Transverse colon (tissue), 4 donors: ENCODE measurements at places on chromosomes 1 and 21. TPM values are rescaled to one million over a fixed set of nuclear protein-coding genes. Genes with fewer than 3 reads are reported as not detected.

DNA sequence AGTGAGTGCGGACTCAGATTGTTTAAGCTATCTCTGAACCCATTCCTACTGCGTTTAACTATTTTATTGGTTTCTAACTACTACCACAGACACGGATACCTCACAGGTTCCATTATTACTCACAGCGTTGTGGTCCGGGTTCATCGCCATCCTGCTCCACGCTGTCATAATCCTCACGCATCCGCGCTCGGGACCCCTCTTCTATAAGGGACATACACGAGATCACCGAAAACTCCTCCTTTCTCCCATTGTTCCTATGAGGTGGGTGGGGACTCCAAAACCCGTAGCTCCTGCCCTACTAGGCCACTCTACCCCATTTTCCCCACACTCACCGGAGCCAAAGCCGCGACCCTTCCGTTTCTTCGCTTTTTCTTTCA is 610 bp downstream of the RBM8A start:
- H3K27me3 ChIP-seq, result no peaks in the 10 kb centered on the region
- H3K4me1 ChIP-seq, result peaks cover 9% of the 10 kb centered on the region
- peak overlapping the region; percentile 95 for H3K27ac ChIP-seq
- DNase-seq, result no peak
- H3K4me3 ChIP-seq, result peak overlapping the region; percentile 69
- H3K36me3 ChIP-seq, result no peaks in the 10 kb centered on the region

DNA sequence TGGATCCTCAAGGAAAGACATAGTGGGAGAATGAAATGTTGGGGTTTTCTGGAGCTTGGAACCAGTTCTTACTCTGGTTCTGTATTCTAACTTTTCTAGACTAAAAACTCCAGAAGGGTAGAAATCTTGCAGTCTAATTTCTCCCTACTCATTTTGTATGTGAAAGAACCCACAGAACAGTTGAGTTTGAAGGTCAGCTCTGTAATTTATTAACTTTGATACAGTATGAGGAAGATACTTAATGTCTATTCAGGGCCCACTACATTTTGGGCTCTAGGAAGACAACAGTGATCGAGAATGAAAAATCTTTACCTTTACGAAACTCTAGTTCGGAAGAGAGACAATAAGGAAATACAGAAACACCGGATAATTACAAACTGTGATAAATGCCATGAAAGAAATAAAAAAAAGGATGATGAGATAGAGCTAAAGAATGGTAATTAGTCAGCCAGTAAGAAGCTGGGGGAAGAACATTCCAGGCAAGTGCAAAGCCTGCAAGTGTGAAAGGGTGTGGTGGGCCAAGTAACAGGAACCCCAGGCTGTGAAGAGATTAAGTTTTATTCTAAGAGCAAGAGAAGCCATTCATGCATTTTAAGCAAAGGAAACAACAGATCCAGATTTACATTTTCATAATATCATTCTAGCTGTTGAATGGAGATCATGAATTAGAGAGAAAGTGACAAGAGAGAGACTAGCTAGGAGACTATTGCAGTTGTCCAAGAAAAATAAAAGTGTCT is 159.9 kb upstream of the HMCN1 start:
- no peak for DNase-seq
- H3K4me3 ChIP-seq, result no peak overlapping the region
- H3K4me1 ChIP-seq, result peaks cover 21% of the 10 kb centered on the region
- no peak overlapping the region for H3K27ac ChIP-seq

DNA sequence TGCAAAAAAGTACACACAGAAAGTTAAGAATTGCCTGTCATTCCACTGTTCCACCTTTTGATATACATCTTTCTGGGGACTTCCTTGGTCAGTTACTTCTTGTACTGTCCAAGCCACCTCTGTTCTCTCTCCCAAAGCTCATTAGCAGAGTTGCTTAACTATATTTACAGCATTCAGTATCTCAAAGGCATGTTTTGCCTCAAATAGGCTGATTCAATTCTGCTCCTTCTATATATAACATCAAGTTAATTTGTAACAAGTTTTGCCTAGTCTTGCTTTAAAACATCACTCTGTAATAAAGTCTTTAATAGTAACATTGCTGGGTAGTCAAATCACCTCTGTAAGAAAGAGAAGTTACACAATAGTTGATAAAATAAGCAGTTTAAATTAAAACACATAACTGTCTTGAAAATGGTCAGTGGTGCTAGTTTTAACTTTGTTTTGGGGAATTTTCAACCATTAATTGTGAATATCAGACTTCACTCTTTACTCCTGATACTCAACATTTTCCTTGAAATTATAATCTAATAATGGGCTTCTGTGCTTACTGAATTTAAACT is 35.7 kb downstream of the EDARADD start:
- no peaks in the 10 kb centered on the region for H3K4me1 ChIP-seq
- H3K36me3 ChIP-seq, result no peaks in the 10 kb centered on the region
- no peak for DNase-seq
- H3K27me3 ChIP-seq, result no peaks in the 10 kb centered on the region
- no peak overlapping the region for H3K27ac ChIP-seq
- no peak overlapping the region for H3K4me3 ChIP-seq

The ZMYND12 gene
- total RNA-seq, result 4.3 TPM

DNA sequence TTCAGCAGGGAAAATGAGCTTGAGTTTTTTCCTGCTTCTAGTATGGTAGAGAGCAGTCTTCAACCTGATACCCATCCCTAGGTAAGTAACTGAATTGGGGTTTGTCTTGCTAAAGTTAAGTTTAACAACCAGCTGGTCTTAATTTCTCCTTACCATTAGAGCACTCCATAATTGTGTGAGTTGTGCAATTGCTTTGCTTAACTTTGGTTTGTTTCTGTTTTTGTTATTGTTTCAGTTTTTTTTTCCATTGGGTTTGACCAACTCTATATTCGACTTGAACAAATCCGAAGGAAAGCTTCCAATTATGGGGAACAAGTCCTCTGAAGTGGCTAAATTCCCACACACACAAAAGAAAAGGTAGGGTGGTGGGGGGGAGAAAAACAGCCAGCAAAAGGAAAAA is 641.1 kb downstream of the PLA2G4A start:
- no peak overlapping the region for H3K27ac ChIP-seq
- H3K36me3 ChIP-seq, result no peaks in the 10 kb centered on the region
- no peaks in the 10 kb centered on the region for H3K27me3 ChIP-seq
- DNase-seq, result no peak

- no peak overlapping the region for H3K27ac ChIP-seq
- H3K36me3 ChIP-seq, result no peaks in the 10 kb centered on the region
- DNase-seq, result no peak
Observed at GRCh38 chr21:27034796-27035195, 67.9 kb upstream of the ADAMTS5 start.

The C1QA gene
- total RNA-seq, result 28.5 TPM

GRCh38 chr1:230270559-230271281 is 155.4 kb downstream of the PGBD5 start:
- no peaks in the 10 kb centered on the region for H3K27me3 ChIP-seq
- H3K27ac ChIP-seq, result peak overlapping the region; percentile 22
- no peak overlapping the region for H3K4me3 ChIP-seq
- DNase-seq, result no peak

DNA sequence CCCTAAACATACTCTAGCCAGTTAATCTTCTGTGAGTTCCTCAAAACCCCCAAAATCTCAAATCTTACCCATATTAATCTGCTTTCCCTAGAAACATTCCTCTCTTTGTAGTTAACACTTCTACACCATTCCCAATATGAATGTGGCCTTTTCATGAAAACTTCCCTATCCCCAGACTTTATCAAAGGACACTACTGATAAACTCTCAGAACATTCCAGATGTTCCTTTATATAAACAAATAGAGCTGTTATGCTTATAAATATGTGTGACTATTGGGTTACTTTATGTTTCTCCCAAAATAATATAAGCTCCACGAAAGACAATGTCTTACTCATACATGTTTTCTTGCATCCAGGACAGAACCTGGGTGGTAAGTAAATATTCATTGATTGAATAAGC is 205.4 kb upstream of the NFIA start:
- H3K4me3 ChIP-seq, result no peak overlapping the region
- no peak overlapping the region for H3K27ac ChIP-seq
- no peaks in the 10 kb centered on the region for H3K36me3 ChIP-seq
- H3K4me1 ChIP-seq, result no peaks in the 10 kb centered on the region
- DNase-seq, result no peak

DNA sequence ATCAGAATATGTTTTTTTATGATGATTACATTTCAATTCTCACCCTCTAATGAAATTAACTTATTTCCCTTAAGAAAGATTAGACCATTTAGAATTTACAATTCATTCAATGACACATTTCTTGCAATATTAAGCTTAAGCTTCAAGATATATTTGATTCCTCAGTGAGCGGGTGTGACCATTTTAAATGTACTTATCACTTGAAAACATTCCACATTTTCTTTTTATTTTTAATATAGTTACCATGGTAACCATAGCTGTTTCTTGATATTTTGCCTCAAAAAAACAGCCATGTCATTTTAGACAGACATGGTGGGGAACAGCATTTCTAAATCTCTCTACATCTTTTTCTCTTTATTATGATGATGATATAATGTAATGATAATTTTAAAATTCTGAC is 1029.0 kb upstream of the B3GALT2 start:
- DNase-seq, result no peak
- H3K27ac ChIP-seq, result no peak overlapping the region
- no peaks in the 10 kb centered on the region for H3K4me1 ChIP-seq
- no peaks in the 10 kb centered on the region for H3K36me3 ChIP-seq

The FMO1 gene
- total RNA-seq, result not detected

The AMY2A gene
- not detected for total RNA-seq

DNA sequence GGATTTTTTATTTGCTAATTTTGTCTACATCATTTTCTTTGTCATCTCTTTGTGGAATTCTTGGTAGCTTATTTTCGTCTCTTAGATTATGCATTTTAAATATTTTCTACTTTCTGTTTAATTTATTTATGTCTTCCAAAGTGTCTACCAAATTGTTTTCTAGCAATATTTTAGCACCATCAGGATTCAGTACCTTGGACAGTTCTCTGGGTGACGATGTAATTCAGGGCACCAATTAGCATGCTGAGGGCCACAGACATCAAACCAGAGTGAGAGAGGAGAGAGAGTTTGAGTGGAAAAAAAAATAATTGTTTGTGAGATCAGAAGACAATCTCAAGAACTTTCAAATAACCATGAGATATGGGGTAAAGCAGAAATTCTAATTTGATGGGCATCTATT is 169.8 kb upstream of the CXADR start:
- no peak for DNase-seq
- H3K27ac ChIP-seq, result no peak overlapping the region
- H3K27me3 ChIP-seq, result no peaks in the 10 kb centered on the region
- H3K4me3 ChIP-seq, result no peak overlapping the region
- H3K4me1 ChIP-seq, result no peaks in the 10 kb centered on the region

The BATF3 gene
- total RNA-seq, result 0.14 TPM

The LRRC53 gene
- not detected for total RNA-seq

The SETSIP gene
- not detected for total RNA-seq

- H3K36me3 ChIP-seq, result no peaks in the 10 kb centered on the region
- H3K27ac ChIP-seq, result no peak overlapping the region
- no peak overlapping the region for H3K4me3 ChIP-seq
- peaks cover 24% of the 10 kb centered on the region for H3K27me3 ChIP-seq
Observed at GRCh38 chr21:35995522-35996088, 64.7 kb downstream of the SETD4 start.

The ASCL5 gene
- not detected for total RNA-seq

GRCh38 chr1:176479971-176480370 is 17.0 kb downstream of the PAPPA2 start:
- no peak overlapping the region for H3K4me3 ChIP-seq
- H3K4me1 ChIP-seq, result no peaks in the 10 kb centered on the region
- H3K27ac ChIP-seq, result no peak overlapping the region
- no peaks in the 10 kb centered on the region for H3K36me3 ChIP-seq

The RABGAP1L gene
- total RNA-seq, result 127 TPM
